GM20000 (cell line): ENCODE measurements at places on chromosomes 4 and X.

DNA sequence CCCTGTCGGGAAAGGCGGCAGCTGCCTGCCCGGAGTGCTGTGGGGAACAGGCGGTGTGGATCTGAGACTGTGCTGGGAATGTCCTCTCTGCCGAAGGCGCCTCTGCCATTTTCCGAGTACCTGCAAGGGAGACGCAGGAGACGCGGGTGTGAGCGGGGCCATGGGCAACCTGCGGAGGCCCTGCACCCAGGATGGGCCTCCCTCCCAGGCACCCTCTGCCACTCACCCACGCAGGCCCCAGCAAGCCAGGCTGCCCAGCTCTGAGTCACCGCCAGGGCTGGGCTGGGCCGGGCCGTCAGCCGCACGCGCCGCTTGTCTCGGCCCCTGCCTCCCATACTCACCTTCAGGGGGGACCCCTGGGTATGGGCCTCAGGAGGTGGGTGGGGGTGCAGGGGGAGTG is 3.5 kb upstream of the FGFR3 start:
- no peak for DNase-seq

DNA sequence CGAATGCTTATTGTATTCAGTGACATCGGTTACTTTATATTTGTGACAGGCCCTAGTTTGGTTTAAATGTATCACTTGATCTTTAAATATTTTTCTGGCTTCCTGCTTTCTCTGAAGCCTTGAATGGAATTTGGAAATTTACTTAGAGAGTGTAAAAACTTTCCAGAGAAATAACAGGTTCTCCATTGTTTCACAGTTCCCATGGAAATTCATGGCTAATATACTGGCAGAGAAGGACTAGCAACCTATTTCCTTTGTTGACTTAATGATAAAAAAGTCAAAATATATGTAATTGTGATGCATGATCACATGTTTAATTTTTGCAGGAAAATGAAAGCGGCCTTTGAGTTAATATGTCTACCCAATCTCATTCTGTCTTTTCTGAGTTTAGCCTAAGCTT is 13.2 kb downstream of the NEIL3 start:
- DNase-seq, result no peak

DNA sequence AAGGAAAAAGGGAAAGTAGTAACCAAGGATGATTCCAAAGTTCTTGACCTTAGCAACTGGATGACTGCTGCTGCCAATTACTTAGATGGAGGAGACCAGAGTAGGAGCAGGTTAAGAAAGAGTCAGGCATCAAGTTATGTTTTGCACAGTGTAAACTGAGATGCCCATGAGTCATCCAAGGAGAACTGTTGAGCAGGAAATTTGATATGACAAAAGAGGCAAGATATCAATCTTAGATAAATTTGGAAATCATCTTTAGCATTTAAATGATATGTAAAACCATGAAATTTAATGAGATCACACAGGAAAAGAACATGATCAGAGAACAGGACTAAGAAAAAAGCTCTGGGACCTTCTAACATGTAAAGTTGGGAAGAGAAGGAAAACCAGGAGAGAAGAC is 361.3 kb downstream of the OPHN1 start:
- DNase-seq, result no peak

GRCh38 chr4:2049381-2049780 is 9.7 kb upstream of the NAT8L start:
- no peak for DNase-seq

- DNase-seq, result no peak
Measured at GRCh38 chrX:95057341-95057740, 1383.3 kb downstream of the FAM133A start.

GRCh38 chrX:110055616-110056015 is 52.7 kb downstream of the TMEM164 start:
- no peak for DNase-seq

GRCh38 chr4:182062936-182063335 is 180.3 kb upstream of the TENM3 start:
- DNase-seq, result no peak

GRCh38 chr4:94534401-94535312 is 82.9 kb downstream of the PDLIM5 start:
- peak; percentile 30 for DNase-seq

DNA sequence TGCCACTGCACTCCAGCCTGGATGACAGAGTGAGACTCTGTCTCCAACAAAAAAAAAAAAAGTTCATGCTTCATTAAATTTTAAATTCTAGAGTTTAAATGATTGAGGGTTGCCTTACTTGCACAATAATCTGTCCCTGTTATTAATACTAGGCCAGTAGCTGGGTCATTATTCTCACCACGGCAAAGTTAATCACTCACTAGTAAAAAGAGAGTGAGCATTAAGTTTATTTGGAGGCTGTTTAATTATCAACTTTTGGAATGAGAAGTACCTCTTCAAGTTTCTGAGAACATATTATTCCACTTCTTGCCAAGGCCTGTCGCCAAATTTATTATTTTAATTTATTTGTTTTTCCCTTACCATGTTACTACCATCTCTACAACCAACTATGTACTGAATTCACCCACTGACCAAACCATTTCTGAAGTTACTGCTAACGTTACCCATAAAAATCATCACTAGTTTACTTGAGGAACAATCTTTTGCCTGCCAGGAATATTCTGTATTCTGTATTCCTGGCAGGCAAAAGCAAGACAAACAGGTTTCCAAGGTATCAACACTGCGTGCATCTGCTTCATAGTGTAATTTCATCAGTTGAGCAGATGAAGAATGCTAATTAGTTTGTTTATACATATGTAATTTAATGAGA is 26.5 kb downstream of the GUCY1A1 start:
- DNase-seq, result no peak

DNA sequence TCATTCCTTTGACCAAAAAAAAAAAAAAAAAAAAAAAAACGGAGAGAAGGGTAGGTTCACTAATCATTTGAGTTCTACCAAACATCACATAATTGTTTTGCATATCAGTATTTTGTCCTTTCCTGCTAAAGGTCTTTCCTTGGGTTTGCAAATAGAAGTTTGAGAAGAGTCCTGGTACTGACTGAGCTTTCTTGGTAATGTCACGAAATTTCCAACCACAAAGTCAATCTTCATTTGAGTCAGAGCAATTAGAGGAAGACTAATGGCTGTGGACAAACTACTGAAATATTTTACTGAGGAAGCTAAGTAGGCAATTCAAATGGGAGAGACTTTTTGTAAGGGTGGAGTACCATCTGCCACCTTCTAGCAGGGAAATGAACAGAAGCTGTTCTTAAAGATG is 21.7 kb upstream of the CD40LG start:
- peak; percentile 10 for DNase-seq

- no peak for DNase-seq
Measured at GRCh38 chr4:8359193-8359592, 81.3 kb downstream of the ACOX3 start.

- DNase-seq, result no peak
Measured at GRCh38 chrX:151227627-151228026, 51.2 kb downstream of the GPR50 start.

- DNase-seq, result no peak
Measured at GRCh38 chr4:143381189-143382118, 44.8 kb downstream of the GAB1 start.

DNA sequence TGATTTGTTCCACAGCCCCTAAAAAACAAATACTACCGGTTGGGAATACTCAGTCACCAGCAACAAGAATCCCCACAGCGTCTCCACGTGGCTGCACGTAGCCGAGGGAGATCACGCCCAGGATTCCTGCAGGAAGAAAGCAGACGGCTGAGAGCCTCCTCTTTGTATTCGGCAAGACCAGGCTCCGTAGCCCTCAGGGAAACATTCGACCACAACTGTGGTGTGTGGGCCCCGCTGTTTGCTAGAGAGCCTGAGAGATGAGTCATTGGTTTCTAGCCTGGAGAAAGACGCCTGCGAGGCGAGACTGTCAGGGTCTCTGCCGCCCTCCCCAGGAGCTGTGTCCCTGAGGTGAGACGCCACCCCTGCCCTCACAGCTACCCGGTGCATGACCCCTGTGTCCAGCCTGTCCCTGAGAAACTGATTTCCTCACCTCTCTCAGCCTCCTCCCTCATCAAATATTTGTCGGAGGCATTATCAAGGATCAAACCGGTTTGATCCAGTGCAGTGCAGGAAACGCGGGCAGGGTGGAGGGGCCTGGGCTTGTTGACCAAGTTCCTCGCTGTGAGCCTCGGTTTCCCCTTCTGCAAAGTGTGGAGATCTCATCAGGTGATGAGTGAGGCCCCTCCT is 4.7 kb upstream of the S100P start:
- peak; percentile 83 for DNase-seq

DNA sequence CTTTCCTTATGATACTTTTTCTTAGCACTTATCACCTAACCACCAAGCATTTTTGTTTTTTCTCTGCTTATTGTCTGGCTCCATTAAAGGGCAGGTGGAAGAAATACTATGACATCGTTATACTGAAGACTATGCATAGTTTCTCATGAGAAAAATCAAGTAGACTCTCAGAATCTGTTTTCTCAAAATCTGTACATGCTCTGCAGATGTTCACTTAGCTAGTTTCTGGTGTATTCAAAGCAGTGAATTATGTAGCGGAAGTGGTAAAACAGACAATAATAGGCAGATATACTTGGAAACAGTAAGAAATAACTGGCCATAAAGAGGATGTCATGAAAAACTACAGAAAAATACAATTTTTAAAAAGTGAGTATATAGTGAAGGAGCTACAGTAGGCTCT is 146.0 kb downstream of the STIM2 start:
- DNase-seq, result no peak

- no peak for DNase-seq
Measured at GRCh38 chr4:24321616-24322015, 262.7 kb downstream of the DHX15 start.

DNA sequence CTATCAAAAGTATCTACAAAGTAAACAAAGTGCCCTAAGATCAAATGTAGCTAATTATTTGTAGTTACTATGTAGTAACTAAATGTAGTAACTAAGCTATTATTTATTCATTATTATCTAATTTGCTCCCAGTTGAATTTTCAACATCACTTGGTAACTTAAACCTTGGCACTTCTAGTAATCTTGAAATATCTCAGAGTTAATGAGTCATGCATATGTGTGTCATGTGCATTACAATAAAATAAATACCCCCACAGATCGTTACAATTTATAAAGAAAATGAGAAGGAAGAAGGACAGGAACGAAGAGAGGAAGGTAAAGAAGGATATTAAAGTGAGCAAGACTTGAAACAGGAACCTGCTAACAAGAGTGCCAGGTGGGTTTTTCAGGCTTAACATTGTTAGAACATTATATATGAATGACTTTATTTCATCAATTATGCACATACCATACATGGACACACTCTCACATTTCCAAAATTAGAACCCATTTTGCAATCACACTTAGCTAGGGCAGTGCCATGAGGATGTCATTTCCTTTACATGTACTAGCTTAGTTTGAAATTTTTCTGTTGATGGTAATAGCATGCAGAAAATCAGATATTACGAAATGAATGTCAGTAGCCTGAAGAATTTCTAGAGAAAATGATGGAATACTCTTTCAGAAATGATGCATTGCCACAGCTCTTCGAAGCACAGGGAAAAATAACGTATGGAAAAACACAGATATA is 1670.4 kb upstream of the AGA start:
- DNase-seq, result no peak

- no peak for DNase-seq
Measured at GRCh38 chr4:11049001-11049400, 364.4 kb upstream of the CLNK start.

GRCh38 chr4:121213940-121214339 is 49.8 kb upstream of the TNIP3 start:
- no peak for DNase-seq

- DNase-seq, result no peak
Measured at GRCh38 chrX:45138525-45138924, 62.2 kb downstream of the DIPK2B start.

- no peak for DNase-seq
Measured at GRCh38 chr4:130056286-130056685, 960.3 kb downstream of the C4orf33 start.

DNA sequence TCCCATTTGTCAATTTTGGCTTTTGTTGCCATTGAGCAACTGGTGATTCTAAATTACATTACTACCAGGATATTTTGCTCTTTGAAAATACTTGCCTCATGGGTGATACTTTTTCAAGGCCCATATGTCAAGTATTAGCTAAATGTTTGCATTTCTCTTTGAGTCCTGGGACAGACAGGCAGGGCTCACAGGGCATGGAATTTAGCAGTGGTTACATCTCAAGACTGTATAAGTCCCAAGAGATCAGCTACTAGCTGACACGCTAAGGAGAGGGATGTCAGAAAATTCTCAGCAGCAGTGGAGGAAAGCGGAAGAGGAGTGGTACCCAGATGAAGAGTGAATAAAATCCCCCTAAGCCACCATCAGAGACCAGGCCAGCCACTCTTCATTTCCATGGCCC is 224.9 kb downstream of the FRMPD4 start:
- DNase-seq, result no peak

- DNase-seq, result no peak
Measured at GRCh38 chrX:1185561-1185960, 26.9 kb downstream of the CRLF2 start.

GRCh38 chrX:7876957-7877356 is 34.0 kb downstream of the VCX start:
- no peak for DNase-seq

GRCh38 chr4:51843309-51844152 is 578 bp downstream of the DCUN1D4 start:
- DNase-seq, result peak; percentile 84

DNA sequence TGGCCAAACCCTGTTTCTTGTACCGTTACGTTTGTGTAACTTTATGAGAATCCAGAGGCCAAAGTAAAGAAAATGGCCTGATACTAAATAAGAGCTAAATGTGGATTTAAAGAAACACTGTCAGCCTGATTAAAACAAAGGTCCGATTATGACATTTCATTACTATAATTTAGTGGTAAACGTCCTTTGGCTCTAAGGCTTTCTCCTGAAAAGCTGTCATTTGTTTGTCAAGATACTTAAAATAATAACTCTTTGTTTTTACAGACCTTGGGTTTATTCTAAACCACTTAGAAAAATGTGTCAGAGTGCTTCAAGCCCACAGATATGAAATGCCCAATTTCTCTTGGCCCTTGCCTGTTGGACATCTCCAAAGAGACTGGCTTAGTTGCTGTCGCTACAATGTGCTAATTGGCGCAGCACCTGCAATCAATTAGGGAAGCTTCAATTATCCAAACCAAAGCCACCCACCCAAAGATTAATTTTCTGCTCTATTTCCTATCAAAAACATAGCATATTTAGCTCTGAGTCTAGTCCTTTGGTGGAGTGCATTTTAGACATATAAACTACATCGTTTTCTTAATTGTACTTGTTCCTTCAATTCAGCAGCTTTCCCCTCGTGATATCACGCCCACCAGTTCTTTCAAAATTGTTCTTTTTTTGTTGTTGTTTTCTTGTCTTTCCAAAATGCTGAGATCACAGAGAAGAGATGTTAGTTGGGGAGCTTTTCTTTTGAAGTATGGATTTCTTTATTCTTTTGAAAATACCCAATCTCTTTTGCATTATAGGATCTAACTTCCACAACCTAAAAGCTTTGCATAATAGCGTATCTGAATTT is 13.6 kb downstream of the SMIM20 start:
- DNase-seq, result no peak

GRCh38 chrX:2582667-2583066 is 81.9 kb upstream of the DHRSX start:
- DNase-seq, result no peak

GRCh38 chrX:17553469-17553868 is 178.5 kb downstream of the NHS start:
- DNase-seq, result no peak

- no peak for DNase-seq
Measured at GRCh38 chr4:93996895-93997294, 168.3 kb downstream of the ATOH1 start.
